ENCODE measurements at places on chromosomes 5 and 9.

DNA sequence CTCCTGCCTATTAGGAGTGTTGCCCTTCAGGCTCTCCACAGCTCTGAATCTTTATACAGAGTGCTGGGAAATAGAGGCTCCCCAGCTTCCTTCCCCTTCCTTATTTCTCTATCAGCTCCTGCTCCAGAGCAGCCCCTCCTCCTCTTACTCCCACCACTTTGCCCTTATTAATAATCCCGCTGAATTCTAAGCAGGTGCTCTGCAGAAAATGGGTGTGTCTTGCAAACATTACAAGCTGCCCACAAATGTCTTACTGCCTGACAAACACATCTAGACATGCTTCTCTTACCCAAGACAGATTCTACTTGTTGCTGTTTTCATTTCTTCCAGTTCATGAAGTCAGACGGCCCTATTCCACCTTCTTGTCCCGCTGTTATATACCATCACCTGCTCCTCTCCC is 6.4 kb downstream of the PHF24 start:
- DNase-seq = no peak

DNA sequence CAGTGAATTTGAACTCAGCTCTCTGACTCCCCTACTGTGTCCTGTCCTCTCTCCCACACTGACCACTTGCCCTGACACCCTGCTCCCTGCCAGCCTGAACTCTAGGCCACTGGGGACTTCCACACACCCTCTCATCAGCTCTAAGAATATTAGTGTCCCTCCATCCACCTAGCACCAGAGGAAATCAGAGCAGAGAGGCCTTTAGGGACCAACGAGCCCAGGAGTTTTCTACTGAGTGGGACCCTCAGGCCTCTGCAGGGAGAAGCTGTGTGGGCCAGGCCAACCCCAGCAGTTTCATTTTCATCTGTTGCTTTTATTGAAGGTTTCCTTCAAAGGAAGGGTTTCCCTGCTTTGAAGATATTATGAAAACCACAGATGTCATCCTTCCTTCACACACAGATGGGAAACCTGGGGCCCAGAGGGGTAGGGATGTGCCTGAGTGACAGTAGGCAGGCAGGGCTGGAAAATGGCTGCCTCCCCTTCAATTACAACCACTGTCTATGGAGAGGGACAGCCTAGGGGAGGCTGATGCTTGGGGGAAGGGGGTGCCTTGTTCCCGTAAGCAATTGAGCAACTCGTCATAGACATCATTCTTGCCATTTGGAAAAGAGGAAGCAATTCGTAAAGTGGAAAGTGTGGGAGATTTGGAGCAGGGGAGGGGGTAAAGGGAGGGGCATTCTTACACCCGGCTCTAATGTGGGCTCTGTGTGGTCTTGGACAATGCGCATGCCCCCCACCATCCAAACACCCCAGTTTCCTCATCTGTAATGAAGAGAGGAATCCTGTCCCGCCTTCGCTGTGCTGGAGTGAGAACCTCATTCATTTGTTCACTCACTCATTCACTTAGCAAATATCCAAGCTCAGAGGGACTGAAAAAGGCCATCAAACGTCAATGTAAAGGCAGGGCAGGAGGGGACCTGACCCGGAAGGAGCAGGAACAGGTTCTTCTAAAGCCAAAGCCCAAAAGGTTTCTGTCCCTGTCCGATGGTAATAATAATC is 3.9 kb downstream of the GLIPR2 start:
- DNase-seq = no peak

DNA sequence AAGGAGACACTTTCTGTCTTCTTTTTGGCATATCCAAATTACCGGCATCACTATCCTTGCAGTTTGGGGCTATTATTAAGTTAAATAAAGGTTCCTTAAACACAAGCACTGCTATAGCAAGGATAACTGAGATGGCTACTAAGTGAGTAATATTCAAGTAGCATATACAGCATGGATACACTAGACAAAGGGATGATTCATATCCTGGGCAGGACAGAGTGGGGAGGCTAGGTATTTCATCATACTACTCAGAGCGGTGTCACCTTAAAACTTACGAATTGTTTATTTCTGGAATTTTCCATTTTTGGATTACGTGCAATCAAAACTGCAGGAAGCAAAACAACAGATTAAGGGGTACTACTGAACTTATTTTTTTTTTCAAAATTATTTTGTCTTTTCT is 54.1 kb downstream of the FER start:
- peak; percentile 89 for DNase-seq

DNA sequence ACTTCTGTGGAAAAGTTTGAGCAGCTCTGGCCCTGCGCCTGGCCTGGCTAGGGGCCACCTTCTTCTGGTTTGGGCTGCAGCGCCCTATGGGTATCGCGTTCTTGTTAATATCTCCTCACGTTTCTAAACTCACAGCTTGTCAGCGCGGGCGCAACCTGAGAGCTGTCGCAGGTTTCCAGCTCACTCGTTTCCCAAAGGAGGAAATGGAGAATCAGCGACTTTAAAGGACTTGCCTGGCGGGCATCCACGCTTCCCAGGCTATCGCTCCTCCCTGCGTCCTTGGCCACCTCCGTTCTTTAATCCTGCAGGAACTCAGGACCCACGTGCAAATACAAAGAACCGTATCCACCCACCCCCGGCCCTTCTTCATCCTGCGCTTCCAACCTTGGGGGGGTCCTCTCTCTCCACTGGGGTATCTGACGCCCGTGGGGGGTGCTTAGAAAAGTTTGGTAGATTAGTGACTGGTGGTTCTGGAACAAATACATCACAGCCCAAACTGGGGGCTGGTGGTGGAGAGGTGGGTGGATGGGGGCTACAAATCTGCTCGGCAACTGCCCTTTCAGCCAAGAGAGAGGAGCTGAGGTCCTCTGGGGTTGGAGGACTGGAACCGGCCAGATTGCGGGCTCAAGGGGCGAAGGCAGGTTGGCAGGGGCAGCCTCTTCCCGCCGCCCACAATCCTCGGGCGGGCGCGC is 578 bp upstream of the PSAT1 start:
- peak; percentile 60 for DNase-seq

DNA sequence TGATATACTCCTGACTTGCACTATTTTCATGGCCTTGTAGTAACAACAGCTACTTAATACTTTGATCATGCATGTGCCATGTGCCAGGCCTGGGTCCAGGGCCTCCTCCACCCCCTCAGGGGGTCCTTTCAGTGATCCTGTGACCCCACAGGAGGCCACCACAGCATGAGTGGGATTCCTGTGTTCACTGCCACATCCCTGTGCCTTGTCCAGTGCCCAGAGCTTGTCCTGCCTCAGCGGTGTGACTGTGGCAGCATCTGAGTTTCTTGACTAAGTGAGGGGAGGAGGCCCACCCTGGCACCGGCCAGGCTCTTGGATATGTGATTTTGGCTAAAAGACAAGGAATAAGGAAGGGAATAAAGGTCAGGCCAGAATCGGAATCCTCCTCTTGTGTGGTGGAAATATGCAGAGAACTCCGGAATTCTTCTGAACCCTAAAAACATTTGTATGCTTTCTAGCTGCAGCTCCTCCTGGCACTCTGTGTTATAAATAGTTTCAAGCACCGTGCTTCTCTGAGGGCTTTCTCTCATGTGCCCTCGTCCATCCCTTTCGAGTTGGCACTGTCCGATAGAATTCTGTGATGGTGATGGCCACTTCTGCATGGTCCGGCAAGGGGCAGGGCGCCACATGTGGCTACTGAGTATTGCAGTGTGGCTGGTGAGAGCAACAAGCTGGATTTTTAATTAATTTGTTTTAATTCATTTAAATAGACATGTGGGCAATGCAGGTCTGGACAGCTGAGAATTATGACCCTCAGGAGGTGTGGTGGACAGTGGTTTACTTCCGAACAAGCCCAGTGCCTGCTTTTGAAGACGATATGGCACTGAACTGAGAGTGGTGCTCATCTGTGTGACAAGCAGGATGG is 31.8 kb downstream of the TENT4A start:
- DNase-seq = no peak

GRCh38 chr9:83622939-83623678 is at the start of gene IDNK:
IDNK (plus strand) TSS chr9:83623143; CDS start chr9:83623172, 29 bp downstream.
- peak; percentile 77 for DNase-seq

- no peak for DNase-seq
These were observed 986.9 kb downstream of the CDH18 start for GRCh38 chr5:19001054-19001453.

- DNase-seq = peak; percentile 74
These were observed 76.0 kb upstream of the DAP start for GRCh38 chr5:10836986-10837385.

DNA sequence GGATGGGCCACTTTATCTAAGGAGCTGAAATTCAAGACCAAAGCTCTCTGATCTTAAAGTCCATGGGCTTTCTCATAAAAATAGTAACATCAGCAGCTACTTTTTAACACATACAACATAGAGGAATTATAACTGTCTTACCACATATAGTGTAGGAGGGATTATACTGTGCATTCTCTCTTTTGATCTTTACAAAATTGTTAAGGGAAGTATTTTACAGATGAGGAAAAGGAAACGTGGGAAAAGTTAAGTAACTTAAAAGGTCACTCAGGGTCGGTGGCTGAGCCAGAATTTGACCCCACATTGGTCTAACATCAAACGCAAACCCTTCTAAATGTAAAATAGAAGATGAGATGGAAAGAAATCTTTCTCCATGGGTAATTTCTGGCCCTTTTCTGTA is 38.4 kb downstream of the ZNF608 start:
- DNase-seq = no peak

DNA sequence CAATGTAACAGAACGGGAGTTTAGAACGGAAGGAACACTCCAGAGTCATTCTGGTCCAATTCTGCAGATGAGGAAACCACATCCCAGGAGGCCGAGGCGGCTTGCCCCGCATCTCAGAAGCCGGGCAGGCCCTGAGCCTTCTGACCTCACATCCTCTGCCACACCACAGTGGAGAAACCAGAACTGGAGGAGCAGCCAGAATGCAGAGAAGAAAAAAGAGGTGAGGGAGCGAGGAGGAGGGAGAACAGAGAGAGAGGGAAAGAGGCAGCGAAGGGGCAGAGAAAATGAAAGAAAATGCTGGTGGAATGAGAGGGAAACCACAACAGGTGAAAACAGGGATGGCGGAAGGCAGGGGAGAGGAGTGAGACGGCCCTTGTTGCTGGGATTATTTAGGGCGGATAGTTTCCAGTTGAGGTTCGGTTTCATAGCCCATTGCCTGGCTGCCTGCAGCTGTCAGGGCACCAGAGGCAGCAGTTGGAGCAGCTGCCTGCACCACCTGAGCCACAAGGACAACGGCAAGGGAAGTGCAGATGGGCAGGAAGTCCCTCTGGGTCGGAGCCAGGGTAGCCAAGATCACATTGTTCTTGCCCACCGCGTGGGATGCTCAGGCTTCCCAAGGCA is at the start of gene HMHB1:
Gene HMHB1, plus strand, starts transcription at position 77 of the 621 bp plus-strand sequence.
- no peak for DNase-seq

GRCh38 chr9:103361906-103362305 is 366.8 kb downstream of the CYLC2 start:
- DNase-seq = no peak

DNA sequence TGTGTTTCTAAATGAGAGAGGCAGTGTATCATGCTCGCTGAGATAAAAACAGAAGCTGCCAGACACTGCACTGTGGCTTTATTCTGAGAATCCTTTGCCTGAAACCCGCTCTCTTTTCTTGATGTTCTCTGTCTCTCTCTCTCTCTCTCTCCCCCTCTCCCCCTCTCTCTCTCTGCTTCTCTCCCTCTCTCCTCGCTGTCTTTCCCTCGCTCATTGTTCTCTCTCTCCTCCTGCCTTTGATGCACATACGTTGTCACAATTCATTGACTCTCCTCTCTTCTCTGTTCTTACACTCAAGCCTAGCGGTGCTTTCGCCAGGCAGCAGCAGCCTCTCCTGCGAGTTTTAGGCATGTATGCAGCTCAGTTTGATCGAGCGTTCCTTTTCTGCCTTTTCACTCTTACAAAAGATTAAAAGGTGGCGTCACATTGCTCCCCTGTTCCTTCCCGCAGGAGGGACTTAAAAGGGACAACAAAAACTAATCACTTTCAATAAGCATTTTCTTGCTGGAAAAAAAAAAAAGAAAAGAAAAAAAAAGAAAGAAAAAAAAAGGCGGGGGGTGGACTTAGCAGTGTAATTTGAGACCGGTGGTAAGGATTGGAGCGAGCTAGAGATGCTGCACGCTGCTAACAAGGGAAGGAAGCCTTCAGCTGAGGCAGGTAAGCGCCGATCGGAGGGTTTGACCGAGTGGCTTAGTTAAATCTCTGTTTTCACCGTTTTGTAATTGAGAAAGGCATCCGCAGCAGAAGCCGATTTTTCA is 717.9 kb upstream of the WWC1 start:
- DNase-seq = peak; percentile 45

GRCh38 chr5:75113354-75114113 is 61.2 kb upstream of the GCNT4 start:
- no peak for DNase-seq

DNA sequence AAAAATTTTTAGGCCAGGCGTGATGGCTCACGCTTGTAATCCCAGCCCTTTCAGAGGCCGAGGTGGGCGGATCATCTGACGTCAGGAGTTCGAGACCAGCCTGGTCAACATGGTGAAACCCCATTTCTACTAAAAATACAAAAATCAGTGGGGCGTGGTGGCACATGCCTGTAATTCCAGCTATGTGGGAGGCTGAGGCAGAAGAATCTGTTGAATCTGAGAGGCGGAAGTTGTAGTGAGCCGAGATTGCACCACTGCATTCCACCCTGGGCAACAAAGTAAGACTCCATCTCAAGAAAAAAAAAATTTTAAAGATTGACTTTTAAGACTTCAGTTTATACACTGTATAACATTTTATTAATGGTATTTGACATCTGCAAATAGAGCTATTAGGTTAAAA is 60.1 kb upstream of the GNAQ start:
- no peak for DNase-seq

DNA sequence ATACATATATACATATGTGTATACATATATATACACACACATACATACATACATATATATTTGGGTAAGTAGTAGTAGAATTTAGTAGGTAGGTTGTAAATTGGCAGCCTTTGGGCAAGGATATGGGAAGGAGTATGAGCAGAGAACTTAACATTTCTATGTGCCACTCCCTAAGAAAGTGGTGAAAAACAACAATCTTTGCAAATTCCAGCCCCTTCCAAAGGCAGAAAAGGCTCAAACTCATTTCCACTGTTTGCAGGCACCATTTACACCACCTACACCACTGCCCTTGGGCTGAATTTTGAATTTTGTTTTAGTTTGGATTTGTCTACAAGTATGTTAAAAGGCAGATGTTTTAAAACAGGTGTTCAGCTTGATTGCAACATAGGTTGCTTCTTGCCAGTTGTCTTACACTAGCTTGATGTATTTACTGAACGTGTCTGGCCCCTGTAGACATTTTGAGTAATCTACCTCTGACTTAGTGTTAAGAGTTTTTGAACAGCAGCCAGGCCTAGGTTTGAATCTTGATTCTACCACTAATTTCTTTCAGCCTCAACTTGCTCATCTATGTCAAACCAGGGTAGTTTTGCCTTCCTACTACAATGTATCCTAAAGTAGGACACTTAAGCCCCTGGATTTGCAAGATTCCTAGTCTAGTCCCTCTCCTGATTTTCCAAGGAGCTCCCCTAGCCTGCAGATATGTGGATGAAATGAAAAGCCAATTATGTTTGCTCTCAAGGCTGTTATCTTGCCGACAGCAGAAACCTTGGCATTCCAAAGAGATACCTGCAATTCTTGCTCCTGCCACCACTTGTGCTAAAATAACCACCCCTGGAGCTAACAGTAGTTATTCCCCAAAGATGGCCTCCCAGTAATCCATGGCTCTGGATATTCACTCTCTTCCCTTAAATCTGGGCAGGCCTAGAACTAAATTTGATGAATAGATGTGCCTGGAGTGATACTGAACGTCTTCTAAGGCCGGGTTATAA is 156.2 kb upstream of the SLC44A1 start:
- no peak for DNase-seq

- peak; percentile 40 for DNase-seq
These were observed 3.1 kb upstream of the GNPDA1 start for GRCh38 chr5:142015781-142016533.

- DNase-seq = no peak
These were observed 165.6 kb upstream of the MPDZ start for GRCh38 chr9:13445103-13445500.

GRCh38 chr9:115103746-115104477 is 14.0 kb downstream of the TNC start:
- no peak for DNase-seq

All from EL (cell line).